Activated T-cell treated with anti-CD3 and anti-CD28 coated beads for 1 hour (primary cell): ENCODE measurements at places on chromosomes 13 and 19.

DNA sequence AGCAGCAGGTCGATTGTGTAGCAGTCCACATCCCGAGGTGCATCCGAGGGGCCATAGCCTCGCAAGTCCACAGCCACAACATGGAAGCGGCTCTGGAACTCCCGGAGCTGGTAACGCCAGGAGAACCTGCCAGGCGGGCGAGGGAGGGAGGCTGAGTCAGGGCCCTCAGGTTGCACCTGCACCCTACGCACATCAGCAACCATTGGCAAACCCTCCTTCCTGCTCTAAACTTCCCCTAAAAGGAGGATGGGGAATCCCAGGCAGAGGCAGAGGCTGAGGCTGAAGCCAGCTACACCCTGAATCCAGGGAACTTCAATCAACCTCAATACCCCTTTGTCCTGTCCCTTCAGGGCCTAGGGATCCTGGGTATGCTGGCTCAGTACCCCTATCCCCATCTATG lies 977 bp downstream of the EPHX3 start:
- DNase-seq = no peak

DNA sequence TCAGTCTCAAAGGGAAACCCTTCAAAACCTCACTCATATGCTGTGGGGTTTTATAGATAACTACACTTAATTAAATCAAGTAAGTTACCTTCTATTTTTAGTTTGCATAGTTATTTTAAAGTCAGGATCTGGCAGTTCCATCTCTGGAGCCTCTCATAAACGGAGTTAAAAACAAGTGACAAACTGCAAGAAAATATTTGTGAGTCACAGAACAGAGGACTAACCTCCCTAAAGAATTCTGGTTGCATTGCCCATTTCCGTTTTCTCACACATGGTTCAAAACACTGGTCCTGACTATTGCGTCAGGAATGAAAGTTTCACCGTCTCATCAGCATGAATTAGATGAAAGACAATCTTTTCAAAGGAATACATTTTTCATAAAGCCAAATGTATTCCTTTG lies 10.6 kb downstream of the RXFP2 start:
- DNase-seq = no peak

GRCh38 chr13:112861876-112862615 lies 107.0 kb upstream of the MCF2L start:
- DNase-seq = no peak

GRCh38 chr13:48078251-48078656 lies 16.6 kb downstream of the MED4 start:
- DNase-seq = no peak

DNA sequence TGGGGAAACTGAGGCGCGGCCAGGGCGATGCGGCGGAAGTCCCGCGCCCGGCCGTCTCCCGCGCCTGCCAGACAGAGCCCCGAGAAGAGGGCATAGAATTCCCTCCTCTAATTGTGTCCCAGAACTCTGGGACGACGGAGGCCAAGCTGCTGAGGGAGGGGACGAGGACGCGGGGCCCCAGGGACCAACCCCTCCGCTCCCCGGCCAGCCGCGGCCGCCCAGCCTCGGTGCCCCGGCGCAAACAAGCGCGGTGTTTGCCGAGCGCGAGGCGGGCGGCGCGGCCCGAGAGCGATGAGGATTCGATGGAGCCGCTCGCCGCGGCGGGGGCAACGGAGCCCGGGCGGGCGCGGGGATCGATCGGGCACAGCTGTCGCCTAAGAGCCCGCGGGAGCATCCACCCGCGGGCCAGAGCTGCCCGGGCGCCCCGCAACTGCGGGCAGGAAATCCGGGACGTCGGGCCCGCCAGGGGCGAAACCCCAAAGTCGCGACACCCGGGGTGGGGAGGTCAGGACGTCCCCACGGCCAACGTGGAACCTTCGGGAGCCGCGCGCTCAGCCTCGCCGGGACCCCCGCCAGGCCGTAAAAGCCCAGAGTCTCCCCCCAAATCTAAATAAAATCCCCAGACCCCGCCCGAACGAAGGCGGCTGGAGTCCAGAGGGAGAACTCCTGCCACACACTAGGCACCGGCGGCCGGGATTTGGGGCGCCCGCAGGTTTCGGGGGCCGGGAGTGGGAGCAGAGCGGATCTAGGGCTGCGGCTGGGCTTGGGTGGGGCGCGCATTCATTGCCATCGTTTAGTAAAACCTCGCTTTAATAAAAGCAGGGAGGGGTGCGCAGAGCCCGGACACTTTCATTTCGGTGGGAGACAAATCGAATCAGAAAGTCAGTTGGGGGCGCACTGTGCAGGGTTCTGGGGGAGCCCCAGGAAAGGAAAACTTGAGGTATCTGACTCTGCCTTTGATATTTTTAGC lies 3.6 kb upstream of the ONECUT3 start:
- no peak for DNase-seq

- no peak for DNase-seq
Measured at GRCh38 chr13:44147233-44147632, 226.4 kb upstream of the SERP2 start.

- DNase-seq = peak; percentile 26
Measured at GRCh38 chr13:40982772-40983171, 36.3 kb downstream of the ELF1 start.

DNA sequence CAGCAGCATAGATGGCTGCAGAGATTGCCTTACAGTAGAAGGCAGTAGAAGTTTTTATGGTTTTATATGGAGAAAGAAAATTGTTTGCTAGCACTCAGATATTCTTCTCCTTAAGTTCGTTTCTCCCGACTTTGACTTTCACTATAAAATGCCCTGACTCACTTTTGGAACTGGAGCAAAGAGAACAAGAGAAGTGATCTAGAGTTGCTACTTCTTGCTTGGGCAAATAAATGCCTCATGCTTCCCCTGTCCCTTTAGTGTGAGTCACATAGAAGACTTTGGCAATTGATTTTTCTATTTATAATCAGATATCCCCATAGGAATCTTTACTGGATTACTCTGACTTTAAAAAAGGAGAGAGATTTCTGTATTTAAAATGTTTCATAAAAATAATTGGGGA lies 46.9 kb downstream of the ITGBL1 start:
- DNase-seq = no peak

DNA sequence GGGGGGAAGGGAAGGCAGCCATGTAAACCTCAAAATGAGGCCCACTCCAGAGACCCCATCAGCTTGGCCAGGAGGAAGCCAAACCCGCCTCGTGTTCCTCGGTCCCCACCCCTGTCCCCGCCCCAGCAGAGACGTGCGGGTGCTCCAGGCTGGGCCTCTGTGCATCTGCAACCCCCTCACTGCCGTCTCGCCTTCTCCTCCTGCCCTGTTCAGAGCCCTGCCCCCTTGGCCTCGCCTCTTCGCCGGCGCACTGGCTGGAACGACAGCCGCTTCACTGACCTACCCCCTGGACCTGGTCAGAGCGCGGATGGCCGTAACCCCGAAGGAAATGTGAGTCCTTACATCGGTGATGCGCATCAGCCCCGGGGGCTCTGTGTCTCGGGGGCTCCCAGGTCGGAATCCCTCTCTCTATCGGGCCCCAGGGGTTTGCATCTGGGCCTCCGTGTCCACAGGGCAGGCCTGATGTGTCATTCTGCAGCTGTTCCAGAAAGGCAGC lies 32.2 kb downstream of the TMEM161A start:
- DNase-seq = no peak

DNA sequence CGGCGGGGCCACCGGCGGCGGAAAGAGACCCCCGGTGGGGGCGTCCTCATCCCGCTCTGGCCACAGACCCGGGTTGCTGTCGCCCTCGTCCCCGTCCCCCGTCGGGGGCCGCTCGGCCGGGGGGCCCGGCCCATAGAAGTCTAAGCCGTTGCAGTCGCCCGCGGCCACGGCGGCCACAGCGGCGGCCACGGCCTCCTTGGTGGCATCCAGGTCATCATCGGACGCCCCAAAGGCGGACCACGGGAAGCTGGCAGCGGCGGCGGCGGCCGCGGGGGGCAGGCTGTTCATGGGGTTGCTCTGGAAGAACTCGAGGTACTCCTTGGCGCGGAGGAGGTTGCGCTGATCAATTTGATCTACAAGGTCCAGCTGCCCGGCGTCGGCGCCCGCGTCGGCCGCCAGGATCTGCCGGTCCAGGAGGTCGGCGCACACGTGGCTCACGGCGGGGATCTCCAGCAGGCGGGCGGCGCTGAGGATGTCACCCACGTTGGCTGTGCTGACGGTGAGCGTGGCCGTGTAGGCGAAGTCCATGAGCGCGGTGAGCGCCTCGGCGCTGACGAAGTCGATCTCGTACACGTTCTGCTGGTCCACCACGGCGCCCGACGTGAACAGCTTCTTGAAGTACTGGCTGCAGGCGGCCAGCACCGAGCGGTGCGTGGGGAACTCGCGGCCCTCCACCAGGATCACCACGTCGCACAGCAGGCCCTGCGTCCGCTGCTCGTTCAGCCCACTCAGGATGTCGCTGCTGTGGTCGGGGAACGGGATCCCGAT lies 12.1 kb downstream of the ZBTB7A start:
- no peak for DNase-seq

GRCh38 chr13:71861769-71862458 lies 5.1 kb downstream of the DACH1 start:
- DNase-seq = no peak

DNA sequence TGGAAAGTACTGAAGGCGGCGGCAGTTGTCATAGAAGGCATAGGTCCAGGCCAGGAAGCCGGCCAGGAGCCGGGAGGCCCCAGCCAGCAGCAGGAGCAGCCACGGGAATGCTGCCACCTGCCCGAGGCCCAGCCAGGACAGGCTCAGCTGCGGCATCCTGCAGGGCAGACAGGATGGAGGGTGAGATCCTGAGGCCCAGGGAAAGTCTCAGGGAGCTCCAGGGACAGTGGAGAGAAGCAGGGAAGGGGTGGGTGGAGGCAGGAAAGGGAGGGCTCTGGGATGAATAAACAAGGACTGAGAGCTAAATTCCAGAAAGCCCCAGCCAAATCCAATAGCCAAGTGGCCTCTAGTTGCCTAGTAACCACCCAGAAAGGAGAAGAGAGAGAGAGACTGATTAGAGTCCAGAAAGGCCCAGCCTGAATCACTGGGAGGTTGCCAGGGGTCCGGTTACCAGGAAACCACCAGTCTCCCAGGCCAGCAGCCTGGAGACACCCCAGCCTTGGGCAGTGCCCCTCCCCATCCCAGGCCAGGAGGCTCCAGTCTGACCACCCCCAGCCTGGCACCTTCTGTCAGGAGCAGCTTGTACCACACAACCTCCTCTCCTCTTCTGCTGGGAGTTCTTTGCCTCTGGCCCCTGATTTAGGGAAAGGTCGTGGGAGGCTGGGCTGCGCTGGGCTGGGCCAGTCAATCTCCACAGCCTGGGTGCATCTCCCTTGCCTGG lies 7.5 kb upstream of the OR10H5 start:
- no peak for DNase-seq

- DNase-seq = no peak
Measured at GRCh38 chr13:97283888-97284287, 61.8 kb downstream of the MBNL2 start.

- DNase-seq = no peak
Measured at GRCh38 chr13:47332149-47332548, 435.3 kb upstream of the HTR2A start.

DNA sequence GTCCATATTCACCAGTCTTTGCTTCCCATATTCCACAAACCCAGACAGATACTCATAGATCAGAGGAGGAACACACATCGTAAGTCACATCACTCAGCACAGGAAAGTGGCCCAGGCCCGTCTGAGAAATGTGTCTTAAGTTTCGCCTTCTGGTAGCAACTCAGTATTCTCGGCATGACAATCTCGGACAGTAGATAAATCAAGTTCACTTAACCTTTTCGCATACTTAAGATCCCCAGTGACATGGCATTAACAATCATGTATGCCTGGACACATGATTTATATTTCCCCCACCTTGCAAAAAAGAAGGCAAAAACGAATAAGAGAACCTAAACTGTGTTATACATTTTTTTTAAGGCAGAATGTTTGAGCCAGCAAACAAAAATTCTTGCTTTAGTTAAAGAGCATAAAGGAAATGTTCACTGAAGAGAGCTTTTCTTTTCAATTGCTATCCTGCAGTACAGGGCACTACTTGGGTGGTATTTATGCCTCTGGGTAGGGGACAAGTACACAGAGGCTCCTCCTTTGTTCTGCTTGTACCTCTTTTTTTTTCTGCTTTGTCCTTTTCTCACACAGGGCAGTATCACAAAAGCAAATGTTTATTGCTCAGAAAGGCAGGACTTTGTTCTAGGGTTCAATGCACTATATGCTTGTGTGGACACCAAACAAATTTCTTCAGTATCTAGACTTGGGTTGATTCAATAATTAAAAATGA lies 360.6 kb downstream of the TDRD3 start:
- DNase-seq = no peak

- no peak for DNase-seq
Measured at GRCh38 chr13:60759499-60759898, 362.5 kb downstream of the TDRD3 start.

DNA sequence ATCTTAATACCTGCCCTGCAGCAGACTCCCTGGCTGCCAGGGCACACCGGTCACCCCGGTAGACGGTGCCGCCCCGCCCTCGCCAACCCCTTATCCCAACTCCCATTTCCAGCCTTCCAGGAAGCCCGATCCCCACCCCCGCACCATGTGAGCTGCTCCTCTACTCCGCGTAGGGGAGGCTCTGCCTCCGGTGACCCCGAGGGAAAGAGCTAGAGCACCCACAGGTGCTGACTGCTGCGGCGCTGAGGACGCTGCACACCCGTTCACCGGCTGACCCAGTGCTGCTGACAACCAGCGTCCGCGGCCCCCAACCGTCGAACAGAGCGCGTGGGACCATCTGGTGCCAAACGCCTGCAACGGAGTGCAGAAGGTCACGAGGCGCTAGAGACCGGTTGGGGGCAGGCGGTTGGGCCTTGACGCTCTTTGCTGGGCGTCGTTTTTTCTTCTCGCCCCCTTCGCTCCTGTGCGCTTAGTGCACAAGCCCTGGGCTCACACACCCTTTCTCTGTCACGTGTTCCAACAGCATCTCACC lies 59.6 kb upstream of the ZNF599 start:
- DNase-seq = no peak

DNA sequence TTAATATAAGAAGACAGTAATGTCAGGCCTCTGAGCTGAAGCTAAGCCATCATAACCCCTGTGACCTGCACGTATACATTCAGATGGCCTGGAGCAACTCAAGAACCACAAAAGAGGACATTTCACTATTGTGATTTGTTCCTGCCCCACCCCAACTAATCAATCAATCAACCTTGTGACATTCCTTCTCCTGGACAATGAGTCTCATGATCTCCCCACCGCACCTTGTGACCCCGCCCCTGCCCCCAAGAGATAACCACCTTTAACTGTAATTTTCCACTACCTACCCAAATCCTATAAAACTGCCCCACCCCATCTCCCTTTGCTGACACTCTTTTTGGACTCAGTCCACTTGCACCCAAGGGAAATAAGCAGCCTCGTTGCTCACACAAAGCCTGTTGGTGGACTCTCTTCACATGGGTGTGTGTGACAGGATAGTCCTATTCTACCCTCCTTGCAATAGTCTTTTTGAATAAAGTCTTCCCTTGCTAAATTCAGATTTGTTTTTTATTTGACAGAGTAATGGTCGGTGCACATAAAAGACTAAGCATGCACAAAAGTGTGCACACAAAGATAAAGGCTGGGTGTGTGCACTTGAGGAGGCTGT lies 14.0 kb downstream of the CD70 start:
- no peak for DNase-seq

- no peak for DNase-seq
Measured at GRCh38 chr19:5137571-5138124, 168.7 kb downstream of the KDM4B start.
